ENCODE measurements at places on chromosomes 16 and 17.

DNA sequence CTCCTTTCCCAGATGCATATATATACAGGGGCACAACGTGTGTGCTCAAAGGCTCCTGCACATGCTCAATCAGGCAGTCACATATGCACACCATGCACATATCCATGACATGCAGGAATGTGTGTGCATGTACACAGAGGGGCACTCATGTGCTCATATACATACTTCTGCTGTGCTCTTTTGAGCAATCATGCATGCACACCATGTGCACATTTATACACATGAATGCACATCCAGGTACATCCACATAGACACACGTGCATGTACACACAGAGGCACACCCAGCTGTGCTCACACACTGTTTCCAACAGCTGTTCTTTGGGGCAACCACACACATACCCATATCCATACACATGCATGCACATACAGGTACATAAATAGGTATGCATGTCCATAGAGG, 165.3 kb downstream of the SALL1 start:
- DNase-seq: no peak

- no peak for DNase-seq
Measured at GRCh38 chr16:50517450-50518252, 30.5 kb upstream of the NKD1 start.

DNA sequence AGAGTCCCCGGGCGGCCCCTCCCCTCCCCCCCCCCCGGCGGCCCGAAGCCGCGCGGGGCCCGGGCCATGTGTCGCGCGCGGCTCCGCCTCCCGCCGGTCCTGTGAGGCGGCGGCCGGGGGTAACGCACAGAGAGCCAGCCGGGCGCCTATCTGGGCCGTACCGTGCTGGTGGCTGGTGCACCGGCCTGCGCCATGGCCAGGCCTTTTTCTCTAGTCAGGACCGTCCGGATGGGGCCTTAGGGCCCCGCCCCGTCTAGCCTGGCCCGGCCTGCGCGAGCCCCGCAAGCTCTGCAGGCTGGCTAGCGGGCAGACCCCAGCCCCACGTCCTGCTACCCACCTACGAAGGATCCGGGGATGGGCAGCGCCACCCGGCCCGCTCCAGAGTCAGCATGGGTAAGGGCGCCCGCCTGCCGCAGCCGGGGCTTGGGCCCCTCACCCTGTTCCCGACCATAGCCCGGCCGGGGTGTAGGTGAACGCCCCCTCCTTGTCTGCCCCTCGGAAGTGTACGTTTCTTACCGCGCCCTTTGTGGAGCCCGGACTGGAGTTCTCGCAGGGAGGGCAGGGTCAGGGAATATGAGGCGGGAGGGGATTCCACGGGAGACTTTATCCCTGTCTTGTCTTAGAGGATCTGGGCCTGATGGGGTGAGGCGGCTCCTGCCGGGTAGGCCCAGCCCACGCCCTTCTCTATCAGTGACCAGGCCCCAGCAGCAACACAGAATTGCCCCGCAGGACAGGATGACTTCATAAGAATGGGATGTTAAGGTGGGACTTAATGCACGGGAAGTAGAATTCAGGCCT, at the start of gene CENPT:
TSS of gene CENPT (minus strand) at position 630 of the 798 bp plus-strand sequence. CDS start 13,834 bp downstream, outside the sequence.
- DNase-seq: peak; percentile 70

DNA sequence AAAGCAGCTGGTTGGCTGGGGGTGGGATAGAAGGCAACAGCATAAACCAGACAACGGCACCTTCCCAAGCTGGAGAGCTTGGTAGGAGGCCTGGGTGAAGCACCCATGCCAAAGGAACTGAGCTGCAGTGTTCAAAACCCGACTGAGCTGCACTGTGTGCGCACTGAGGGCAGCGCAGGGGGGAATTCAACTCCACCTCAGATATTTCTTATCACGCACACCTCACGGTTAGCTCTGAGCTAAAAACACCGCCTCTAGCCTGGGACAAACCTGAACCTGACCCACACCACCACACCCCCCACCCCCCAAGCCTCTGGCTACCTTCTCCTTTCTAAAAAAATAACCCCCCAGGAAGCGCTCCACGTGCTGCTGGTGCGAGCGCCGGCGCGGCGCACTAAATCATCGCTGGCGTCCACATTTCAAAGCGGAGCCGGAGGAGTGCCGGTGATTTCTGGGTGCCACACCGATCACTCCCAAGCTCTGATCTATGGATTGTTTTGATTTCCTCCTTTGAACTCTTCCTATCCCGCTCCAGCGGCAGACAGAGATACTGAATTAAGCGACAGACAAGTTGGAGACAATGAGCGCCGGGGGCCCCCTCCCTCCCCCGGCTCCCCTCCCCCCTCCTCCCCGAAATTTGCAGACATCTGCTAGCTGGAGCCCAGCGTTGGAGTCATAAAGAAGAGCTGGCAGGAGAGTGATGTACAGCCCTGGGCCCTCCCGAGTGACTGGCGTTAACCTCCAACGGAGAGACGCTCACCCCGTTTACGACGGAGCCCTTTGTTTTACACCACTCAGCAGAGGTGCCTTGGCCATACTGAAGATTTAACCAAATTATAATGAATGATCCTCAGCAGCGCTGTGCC, 85.0 kb downstream of the NOG start:
- no peak for DNase-seq

- no peak for DNase-seq
Measured at GRCh38 chr16:15689290-15689689, 39.2 kb downstream of the NDE1 start.

DNA sequence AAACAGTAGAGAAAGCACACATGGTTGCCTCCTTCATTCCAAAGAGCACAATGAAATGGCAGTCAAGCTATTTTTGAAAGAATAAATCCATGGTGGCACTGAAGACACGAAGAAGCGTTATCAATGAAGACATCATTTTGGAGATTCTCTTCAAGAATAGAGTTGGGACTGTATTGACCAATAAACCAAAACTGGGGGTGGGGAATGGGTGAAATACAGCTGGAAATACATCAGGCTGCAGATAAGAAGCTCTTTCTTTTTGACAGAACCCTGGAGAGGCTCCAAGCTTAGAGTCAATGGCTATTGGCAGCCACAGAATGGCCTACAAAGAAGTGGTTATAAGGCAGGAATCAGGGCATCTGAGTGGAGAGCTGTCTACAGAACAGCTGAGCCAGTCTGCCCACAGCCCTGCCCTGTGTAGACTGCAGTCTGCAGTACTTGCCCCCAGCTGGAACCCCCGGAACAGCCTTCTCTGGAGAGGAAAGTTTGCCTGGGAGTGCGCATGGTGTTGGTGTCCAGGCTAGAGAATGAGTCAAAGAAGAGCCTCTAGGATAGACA, 100.4 kb downstream of the STX8 start:
- DNase-seq: no peak

DNA sequence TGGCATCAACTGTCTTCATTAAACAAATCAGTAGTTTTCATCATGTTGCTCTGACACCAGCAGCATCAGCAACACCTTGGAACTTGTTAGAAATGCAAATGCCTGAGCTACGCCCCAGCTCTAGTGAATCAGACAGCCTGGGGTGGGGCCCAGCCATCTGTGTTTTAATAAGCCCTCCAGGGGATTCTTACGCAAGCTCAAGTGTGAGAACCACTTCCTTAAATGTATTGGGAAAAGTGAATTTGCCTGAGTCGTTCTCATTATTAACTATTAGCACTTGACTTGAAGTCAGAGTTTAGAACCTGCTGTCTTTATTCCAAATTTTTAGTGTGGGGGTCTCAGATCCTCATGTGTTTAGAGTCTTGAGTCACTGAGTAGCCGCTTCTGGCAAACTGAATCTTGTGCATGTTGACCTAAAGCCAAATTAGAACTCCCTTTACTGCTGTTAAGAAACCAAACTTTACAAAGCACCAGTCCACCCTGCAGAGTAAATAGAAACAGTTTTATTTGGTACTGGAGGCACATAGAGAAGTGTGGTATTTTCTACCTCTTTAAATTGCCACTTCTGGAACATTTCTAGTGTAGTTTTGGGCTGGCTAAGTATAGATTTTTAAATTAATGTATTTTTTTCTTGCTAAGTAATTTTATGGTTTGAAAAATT, 137.4 kb upstream of the COX10 start:
- no peak for DNase-seq

- peak; percentile 89 for DNase-seq
Measured at GRCh38 chr17:17921192-17922069, 50.8 kb downstream of the TOM1L2 start.

DNA sequence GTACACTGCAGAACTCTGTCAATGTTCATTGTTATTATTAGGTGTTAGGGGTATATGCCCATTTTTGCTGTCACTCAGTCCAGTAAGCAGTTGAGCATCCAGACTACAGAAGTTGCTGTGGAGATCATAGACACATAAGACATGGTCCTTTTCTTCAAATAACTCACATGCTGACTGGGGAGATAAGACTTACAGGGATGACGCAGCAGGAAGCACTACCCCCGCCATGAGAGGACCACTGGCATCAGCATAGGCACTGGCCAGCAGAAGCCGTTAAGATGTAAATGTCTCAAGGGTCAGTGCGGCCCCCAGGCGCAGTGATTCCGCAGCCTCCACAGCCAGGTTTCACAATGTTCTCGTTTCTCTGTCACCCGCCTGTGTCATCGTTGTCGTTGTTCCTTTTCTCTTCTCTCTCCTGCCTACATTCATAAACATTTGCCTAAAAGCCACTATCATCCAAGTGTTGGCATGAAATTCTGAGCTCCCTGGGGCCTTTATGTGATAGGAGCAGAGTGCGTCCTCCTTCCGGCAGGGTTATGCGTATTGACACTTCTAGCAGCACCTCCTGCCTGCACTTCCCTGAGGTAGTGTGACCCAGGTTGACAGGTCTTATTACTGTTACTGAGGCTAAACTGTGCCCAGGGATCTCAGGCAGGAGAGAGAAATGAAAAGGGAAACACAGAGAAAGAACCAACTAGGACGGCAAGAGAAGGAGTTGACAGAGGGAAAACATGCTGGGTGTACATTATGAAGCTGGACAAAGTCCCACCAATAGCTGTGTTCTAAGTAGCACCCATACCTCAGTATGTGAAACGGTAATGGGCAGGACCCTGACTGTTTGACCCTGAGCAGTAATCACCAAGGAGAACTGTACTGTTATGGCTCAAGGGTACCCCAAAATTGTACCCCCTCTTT, 17.9 kb downstream of the TANGO6 start:
- peak; percentile 43 for DNase-seq

DNA sequence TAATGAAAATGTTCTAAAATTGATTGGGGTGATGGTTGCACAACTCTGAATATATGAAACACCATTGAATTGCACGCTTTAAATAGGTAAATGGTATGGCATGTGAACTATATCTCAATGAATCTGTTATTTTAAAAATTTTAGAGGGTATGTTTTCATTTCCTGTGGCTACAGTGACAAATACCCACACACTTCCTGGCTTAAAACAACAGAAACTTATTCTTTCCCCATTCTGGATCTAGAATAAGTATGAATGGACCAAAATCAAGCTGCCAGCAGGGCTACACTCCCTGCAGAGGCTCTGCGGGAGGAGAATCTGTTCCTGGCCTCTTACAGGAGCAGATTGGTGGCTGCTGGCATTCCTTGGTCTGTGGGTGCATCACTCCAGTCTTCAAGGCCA, 11.3 kb upstream of the PECAM1 start:
- no peak for DNase-seq

DNA sequence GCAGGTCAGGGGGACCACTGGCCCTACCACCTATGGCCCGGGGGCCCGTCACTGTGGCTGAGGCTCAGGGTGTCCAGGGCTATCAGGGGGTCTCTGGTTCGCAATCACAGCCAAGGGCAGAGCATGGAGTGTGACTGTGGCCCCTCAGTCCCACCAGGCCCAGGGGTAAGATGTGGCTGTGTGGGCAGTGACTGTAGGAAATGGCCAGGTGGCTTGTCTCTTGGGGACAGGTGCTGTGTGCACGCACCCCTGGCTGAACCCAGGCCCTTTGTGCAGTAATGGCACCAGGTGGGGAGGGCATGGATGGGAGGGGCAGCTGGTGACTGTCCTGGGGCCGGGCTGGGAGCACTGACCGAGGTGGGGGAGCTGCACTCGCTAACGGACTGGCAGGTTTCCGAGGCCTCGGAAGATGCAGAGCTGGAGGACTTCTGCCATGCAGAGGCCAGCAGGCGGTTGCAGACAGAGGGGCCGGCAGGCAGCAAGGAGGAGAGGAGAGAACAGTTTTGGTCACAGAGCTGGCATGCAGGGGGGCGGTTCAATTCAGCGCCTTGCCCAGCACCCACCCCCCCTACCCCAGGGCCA, 18.8 kb downstream of the IL34 start:
- DNase-seq: no peak

GRCh38 chr16:10813099-10813455, 5.5 kb downstream of the TVP23A start:
- no peak for DNase-seq

DNA sequence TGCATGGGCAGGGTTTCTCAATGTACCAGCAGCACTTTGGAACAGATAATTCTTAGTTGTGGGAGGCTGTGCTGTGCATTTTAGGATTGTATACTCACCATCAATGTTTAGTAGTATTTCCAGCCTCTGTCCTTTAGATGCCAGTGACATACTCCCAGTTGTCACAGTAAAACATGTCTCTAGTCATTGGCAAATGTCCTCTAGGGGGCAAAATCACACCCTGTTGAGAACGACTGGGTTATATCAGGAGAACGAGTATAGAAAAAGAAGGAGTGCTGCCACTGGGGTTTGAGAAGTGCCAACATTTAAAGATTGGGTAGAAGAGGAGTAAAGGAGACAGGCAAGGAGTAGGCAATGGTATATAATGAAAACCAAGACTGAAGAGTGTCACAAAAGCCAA, 37.9 kb upstream of the SMIM36 start:
- peak; percentile 33 for DNase-seq

DNA sequence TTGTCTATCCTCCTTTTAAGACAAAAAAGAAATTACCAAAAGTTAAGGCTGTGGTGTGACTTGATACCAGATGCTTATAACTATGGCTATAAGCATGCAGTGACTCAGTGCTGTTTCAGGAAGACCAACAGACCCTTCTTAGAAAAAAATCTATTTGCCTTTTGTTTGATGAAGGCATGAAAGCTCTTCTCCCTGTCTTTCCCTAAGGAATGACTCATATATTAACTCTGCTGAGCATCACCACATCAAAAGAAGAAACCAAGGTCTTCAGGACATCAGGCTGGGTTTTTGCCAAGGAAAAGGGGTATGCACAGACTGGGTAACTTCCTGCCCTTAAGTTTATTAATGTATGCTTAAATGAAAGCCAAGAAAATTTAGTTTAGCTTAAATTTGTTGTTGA, 47.1 kb downstream of the VMP1 start:
- DNase-seq: peak; percentile 95

DNA sequence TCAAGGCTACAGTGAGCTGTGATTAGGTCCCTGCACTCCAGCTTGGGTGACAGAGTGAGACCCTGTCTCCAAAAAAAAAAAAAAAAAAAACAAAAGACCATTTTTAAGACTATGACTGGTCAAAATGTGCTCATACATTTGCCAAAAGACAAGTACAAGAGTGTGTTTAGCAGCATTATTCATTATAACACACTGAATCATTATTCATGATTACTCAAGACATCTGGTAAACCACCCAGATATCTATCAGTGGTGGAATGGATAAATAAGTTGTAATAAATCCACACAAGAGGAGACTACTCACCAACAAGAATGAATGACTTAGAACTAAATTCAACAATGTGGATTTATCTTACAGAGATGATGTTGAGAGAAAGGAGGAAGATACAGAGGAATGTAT, 716.3 kb downstream of the MAF start:
- no peak for DNase-seq

GRCh38 chr17:37086948-37087347, 138.2 kb downstream of the AATF start:
- no peak for DNase-seq

- no peak for DNase-seq
Measured at GRCh38 chr17:65729207-65729606, 167.8 kb upstream of the AXIN2 start.

GRCh38 chr16:64590513-64590912, 531.4 kb downstream of the CDH11 start:
- DNase-seq: no peak

GRCh38 chr16:84245956-84246678, 6.3 kb upstream of the KCNG4 start:
- no peak for DNase-seq

- peak; percentile 81 for DNase-seq
Measured at GRCh38 chr17:348692-349425, 3.7 kb downstream of the RPH3AL start.

Measured in HepG2 (cell line).